ENCODE measurements at places on chromosomes 13 and 19.

GRCh38 chr19:55283548-55284377, at the start of gene BRSK1:
TSS of gene BRSK1 (plus strand) at chr19:55283997. CDS start at chr19:55284443, 446 bp downstream.
- peak; percentile 87 for DNase-seq

DNA sequence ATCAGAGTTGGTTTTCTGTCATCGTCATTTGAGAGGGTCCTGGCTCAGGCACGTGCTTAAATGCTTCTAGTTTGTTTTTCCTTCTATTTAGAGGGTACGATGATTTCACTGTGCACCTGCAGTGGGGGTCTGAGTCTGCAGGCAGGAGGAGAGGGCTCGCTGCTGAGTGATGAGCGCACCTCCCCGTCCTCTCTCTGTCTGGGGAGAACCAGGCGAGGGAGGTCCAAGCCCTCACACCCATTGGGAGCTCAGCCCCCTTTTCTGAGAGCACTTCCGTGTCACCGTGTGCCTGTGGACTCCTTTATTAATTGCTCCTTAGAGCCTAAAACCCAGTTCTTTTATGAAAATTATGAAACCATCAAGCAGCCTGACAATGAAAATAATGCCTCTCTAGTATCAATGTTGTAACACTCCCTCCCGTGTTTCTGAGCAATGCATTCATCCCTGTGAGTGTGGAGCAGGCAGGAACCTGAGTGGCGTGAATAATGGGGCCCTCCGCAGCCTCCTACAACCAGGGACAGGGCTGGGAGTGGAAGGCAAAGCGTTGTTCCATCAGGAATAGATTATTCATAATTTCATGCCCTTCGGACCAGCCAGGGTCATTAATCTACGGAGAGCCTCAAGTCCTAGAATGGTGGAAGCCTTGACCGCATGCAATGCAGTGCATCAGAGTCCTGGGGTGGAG, 191.6 kb downstream of the UQCRFS1 start:
- DNase-seq: no peak

GRCh38 chr19:574658-575526, 2.5 kb downstream of the BSG start:
- peak; percentile 52 for DNase-seq

GRCh38 chr19:4847190-4847973, 15.9 kb upstream of the TICAM1 start:
- no peak for DNase-seq

- no peak for DNase-seq
These were observed 73.8 kb downstream of the TRPM4 start for GRCh38 chr19:49231389-49231788.

- DNase-seq: no peak
These were observed 1.3 kb downstream of the SHISA7 start for GRCh38 chr19:55441692-55442321.

GRCh38 chr13:28885181-28885580, 65.0 kb downstream of the MTUS2 start:
- no peak for DNase-seq

- no peak for DNase-seq
These were observed 717.7 kb downstream of the LIG4 start for GRCh38 chr13:107497661-107498060.

GRCh38 chr19:49927526-49928264, 1.3 kb upstream of the ATF5 start:
- no peak for DNase-seq

DNA sequence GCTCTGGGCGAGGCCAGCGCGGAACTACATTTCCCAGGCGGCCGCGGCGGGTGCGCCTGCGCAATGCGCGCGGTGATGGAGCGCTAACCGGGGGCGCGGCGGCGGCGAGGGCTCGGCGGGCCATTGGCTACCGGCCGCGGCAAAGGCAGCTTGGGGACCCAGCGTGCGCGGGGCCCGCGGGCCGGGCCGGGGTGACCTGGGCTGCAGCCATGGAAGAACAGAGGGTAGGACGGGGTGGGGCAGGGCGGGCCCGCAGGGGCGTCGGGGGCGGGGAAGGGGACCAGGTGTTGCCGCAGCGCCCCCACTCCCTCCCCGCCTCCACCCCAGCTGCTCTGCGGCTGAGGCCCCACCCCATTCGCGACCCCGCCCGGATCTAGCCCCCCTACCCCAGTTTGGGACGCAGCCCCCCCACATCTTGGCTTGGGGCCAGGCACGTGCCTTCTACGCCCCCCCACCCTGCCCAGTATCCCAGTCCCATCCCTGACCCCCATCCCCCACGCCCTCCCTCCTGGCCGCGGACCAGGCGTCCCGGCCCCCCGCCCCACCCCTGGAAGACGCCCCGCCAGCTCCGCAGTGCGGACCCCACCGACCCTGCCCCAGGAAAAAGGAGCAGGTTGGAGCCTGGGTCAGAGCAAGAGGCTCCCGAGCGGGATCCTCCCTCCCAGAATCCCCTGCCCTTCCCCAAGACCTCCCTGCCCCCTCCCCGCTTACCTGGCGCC, at the start of gene FSD1:
TSS of gene FSD1 (plus strand) at position 61 of the 719 bp plus-strand sequence. CDS start at position 210, 149 bp downstream.
- DNase-seq: peak; percentile 78

DNA sequence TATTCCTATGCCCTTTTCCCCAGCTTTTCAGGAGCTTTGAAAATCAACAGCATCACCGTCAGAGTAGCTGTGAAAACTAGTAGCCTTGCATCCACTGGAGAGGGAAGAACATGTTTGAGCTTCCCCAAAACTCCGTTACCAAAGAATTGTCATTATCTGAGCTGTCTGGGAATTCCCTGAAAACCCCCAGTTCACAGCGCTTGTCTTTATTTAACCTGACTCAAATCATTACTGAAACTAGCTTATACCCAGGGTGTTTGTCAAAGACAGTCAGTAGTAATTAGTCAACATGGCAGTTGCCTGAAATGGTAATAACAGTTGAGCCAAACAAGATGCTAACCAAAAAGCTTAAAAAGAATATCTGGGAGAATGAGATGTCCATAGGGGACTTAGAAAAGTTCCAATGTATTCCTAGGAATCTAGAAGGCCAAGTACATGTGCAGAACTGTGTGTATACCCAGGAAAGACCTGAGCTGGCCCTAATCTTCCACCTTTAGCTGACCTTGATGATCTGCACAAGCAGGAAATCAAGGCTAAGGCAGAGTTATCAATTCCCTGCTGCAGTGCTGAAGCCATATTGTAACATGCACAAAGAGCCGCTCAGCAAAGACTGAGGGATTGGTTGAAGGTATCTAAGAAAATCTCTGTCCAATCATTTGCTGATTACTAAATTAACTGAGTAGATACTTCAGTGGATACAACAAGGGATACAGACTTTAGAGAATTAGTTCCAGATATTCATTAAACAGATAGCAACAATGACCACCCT, 130.8 kb downstream of the KL start:
- no peak for DNase-seq

GRCh38 chr13:36193151-36193855, 21.1 kb downstream of the SOHLH2 start:
- peak; percentile 84 for DNase-seq

Data from adipocyte (in vitro differentiated cells).